Activated T-cell treated with anti-CD3 and anti-CD28 coated beads for 4 hours (primary cell): ENCODE measurements at places on chromosomes 4 and X.
A peak's percentile ranks its signal among the peaks of the same experiment; 100 is the strongest.

DNA sequence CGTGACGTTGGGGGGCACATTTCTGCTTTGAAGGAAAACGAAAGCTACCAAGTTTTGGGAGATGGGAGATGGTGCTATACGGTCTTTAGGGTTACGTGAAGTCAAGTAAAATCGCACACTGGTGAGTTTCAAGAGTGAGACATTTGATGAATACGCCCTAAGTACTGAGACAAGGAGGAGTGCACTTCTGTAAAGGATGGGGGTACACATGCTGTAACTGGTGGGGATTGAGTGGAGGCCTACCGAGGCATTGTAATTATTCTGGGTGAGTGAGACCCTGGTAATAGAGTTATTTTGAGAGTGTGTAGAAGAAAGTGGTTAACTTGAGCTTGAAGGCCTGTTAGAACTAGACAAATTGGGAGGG is 536 bp downstream of the SH3BGRL start:
- no peak for DNase-seq

DNA sequence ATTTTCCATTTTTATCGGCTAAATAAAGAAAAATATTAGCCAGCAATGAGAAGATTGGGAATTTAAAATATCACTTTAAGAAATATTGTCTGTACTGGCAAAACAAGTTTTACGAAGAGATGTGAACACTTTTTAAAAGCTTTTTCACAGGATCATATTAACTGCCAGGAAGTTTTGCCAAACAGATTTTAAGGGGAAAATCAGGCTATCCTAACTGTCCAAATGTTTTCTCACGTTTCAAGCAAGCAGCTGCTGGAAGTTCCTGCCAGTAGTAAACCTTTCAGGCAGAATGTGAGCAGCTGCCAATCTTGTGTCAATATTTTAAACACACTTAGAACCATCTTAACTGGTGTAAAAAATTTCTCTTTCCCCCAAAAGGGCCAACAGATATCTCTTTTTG is 101.1 kb downstream of the ADGRL3 start:
- DNase-seq = no peak

- no peak for DNase-seq
These were observed 370.0 kb downstream of the GPAT3 start for GRCh38 chr4:83905952-83906351.

DNA sequence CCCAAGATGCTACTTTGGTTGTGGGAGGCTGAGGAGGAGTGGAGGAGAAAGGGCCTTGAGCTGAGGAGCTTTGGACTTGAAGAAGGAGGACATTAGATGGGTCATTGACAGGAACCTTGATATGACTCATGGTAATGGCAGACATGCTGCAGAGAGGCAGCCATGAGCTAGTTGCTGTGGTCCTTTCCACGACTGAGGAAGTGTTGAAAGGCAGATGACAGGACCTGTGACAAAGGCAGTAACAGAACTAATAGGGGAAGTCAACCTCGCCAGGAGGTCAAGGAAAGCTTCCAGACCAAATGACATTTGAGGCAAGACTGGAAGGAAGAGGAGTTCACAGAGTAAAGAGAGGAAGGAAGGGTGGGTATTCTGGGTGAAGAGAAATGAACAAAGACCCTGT is 7.6 kb upstream of the XPNPEP2 start:
- DNase-seq = no peak

GRCh38 chr4:3287271-3287971 is 5.4 kb upstream of the RGS12 start:
- DNase-seq = no peak

DNA sequence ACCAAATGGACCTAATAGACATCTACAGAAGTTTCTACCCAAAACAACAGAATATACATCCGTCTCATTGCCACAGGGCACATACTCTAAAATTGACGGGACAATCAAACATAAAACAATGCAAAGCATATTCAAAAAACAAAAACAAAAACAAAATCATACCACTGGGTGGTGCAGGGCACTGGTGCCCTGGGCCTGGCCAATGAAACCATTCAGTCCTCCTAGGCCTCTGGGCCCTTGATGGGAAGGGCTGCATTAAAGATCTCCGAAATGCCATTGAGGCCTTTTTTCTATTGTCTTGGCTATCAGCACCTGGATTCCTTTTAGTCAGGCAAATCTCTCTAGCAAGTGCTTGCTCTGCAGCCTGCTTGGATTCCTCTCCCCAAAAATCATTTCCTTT is 213.9 kb upstream of the ZCCHC13 start:
- no peak for DNase-seq

- DNase-seq = no peak
These were observed 5.8 kb upstream of the VEGFC start for GRCh38 chr4:176798540-176798939.

GRCh38 chrX:149513825-149514428 is 8.8 kb upstream of the IDS start:
- no peak for DNase-seq

GRCh38 chr4:1115528-1116293 is 2.3 kb upstream of the RNF212 start:
- DNase-seq = no peak

DNA sequence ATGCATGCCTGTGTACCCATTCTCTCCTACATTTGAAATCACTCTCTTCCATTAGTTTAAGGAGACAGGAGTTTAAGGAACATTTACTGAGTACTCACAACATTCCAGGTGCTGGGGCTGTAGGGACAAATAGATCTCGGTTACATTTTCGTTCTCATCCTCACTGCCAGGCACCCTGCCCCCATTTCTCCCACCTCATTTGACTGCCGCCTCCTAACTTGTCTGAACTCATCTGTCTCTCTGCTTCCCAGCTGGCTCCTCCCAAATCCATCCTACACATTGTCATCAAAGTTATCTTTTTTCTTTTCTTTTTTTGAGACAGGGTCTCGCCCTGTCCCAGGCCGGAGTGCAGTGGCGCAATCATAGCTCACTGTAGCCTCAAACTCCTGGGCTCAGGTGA is 19.8 kb upstream of the MPC1L start:
- DNase-seq = no peak

- no peak for DNase-seq
These were observed 609.8 kb downstream of the ZNF674 start for GRCh38 chrX:45935408-45935807.

- no peak for DNase-seq
These were observed 86.3 kb upstream of the ADRA2C start for GRCh38 chr4:3679851-3680311.

DNA sequence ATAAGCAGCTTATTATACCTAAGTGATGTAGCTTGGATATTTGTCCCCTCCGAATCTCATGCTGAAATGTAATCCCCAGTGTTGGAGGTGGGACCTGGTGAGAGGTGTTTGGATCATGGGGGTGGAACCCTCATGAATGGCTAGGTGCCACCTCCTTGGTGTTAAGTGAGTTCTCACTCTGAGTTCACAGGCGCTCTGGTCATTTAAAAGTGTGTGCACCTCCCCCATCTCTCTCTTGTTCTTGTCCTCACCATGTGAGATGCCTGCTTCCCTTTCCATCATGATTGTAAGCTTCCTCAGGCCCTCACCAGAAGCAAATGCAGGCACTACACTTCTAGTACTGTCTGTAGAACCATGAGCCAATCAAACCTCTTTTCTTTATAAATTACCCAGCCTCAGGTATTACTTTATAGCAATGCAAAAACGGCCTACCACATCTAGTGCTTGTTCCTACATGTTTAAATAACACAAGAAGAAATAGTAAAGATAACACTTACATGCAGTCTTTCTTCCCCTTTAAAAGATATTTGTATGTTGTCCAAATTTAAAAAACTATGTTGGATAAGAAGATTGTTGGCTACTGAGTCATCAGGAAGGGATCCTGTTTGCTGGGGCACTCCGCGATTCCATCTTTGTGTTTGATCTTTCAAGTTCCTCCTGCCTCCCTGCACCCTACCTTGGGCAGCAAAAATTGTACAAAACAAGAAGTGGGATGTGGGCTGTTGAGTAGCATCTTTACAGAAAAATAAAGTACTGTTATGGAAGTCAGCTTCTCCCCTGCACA is 29.7 kb downstream of the PPP1R2C start:
- DNase-seq = no peak

- DNase-seq = no peak
These were observed 35.8 kb downstream of the MBNL3 start for GRCh38 chrX:132452911-132453550.

GRCh38 chrX:124239911-124240310 is 92.5 kb upstream of the TEX13D start:
- DNase-seq = peak; percentile 22

GRCh38 chr4:31272331-31273061 is 552.3 kb downstream of the PCDH7 start:
- no peak for DNase-seq

DNA sequence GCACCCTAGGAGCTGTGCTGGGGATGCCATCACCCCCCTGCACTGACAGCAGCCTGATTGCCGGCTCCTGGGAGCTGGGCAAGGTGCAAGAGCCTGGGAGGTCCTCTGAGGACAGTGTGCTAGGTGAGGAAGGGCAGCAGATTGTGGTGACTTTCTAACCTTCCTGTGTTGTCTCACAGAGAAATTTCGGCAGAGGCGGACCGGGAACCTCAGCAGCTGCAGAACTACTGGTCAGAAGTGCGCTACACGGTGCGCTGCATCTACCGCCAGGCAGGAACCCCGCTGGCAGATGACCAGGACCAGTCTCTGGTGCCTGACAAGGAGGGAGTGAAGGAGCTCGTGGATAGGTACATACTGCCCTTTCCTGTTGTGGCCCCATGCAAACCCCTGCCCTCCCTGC is 89.8 kb downstream of the FAM193A start:
- no peak for DNase-seq

- no peak for DNase-seq
These were observed 40.9 kb downstream of the EGF start for GRCh38 chr4:109953556-109953955.

GRCh38 chrX:10570601-10571000 is 49.8 kb downstream of the MID1 start:
- no peak for DNase-seq

- no peak for DNase-seq
These were observed 118.6 kb downstream of the CPXCR1 start for GRCh38 chrX:88865634-88866033.

GRCh38 chr4:172830295-172830764 is 338.3 kb upstream of the GALNT7 start:
- DNase-seq = no peak

GRCh38 chr4:54840992-54841768 is 183.4 kb downstream of the KIT start:
- no peak for DNase-seq

GRCh38 chrX:133749370-133749769 is 236.0 kb downstream of the GPC3 start:
- DNase-seq = no peak

GRCh38 chr4:159267869-159268285 is 165.0 kb downstream of the RAPGEF2 start:
- DNase-seq = no peak

DNA sequence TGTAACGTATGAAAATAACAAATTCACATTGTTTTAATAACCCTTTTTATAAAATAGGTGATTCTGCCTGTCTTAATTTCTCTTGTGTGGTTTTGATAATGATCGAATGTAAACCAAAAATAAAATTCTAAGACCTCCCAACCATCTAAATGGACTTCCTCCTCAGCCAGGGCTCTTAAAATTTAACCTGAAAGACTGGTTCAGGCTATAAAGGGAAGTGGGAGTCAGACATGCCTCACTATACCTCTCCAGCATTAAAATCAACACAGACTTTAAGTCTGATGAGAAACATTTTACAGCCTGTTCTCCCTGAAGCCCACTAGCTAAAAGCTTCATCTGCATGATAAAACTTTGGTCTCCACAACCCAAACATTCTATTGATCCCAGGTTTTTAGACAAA is 97.6 kb upstream of the STIM2 start:
- no peak for DNase-seq

GRCh38 chr4:52983563-52984303 is 121.6 kb downstream of the RASL11B start:
- no peak for DNase-seq

DNA sequence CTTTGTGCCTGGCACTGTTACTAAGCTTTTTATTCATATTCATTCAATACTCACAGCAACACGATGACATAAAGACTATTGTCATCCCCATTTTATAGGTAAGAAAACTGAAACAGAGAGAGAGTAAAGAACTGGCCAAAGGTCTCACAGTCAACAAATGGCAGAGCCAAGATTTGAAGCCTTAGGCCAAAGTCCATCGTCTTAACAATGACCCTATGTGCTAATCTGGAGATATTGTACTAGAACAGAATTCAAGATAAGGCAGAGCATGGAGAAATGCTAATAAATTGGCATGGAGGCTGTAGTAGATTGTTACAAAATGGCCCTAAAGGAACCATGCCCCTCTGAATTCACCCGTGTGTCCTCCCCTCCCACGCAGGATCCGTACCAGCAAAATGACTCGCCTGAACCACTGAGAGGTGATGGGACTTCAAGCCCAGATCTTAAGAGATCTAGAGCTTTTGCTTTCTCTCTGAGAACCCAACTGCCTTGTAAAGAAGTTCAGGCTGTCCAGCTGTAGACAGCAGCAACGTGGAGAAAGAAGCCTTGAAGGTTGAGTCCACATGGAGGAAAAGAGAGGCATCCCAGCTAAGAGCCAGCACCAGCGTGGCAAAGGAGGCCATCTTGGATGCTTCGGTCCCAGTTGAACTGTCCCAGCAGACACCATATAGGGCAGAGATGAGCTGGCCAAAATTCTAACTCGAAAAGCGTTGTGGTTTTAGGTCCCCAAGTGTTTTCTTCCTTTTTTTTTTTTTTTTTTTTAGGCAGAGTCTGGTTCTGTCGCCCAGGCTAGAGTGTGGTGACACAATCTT is 52.8 kb upstream of the RBM47 start:
- DNase-seq = no peak

DNA sequence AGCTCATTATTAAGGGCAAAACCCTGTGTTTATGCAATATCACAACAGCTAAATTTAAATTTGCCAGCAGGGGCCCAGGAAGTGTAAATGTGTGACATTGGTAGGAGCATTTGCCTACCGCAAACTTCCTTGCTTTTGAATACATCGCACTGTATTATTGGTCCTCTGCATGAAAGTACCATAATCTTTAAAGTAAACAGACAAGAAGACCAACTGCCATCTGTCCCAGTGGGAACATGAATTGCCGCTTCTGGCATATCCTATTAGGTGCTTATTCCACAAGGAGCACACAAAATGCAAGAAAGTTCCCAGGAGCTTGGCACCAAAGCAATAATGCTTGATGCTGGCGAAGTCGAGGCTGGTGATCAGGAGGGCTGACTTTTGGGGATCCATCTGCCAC is 51.3 kb downstream of the SOD3 start:
- DNase-seq = no peak

- DNase-seq = no peak
These were observed 460.3 kb downstream of the ZIC3 start for GRCh38 chrX:138026211-138026610.

DNA sequence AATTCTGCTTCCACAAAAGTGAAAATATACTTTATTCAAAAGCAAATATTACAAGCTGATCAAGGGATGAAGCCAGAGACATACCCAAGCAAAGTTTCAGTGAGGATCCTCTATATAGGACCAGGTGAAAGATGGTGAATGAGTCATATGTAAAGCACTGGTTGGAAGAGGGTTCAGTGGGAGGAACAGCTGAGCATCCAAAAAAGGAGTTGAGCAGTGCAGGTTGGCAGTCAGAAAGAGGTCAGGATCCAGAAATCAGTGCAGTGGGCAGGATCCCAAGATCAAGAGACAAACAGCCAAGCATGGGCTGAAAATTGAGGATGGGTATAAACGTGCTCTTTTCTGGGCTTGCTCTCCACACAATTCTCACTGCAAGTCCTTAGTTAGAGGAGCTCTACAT is 30.3 kb downstream of the OTC start:
- no peak for DNase-seq
